A172 (cell line): ENCODE measurements at places on chromosomes 13 and 19.
A peak's percentile ranks its signal among the peaks of the same experiment; 100 is the strongest.

DNA sequence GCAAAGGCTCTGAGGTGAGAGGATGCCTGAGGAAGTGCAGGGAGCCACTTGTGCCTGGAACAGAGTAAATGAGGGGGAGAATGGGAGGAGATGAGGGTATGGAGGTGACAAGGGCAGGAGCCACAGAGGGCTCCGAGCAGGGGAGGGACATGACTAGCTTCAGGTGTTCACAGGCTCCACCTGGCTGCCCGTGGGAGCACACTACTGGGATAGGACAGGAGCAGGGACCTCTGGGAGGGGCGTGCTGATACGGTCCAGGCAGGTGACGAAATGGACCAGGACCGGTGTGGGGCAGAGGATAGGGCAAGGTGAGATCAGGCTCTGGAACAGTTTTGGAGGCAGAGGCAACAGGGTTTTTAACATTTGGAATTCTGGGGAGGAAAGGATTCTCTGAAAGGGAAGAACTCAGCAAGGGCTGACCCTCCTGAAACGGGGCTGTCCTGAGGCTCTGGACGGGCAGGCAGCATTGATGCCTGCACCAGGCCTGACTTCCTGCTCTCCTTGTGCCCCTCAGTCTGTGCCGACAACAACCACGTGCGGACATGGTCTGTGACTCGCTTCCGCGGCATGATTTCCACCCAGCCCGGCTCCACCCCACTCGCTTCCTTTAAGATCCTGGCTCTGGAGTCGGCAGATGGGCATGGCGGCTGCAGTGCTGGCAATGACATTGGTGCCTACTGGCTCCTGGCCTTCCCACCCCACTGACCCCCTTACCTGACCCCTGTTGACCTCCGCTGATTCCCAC is 11.6 kb downstream of the SHKBP1 start:
- peak; percentile 83 for DNase-seq

DNA sequence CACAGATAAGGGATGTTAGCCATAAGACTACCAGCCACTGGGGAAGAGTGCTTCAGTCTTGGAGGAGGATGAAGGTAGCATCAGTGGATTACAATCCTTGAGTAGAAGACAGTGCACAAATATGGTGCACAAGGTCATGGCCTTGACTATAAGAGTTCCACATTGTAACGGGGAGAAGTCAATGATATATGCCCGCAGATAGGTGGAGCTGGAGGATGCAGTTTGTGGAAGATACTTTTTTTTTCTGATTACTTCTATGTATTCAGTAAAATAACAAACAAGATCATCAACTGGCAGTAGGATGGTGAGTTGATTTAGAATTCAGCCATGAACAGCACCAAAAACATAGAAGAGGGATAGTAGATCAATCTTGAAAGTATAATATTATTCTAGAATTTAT is 926.8 kb upstream of the MIR17HG start:
- DNase-seq: no peak

DNA sequence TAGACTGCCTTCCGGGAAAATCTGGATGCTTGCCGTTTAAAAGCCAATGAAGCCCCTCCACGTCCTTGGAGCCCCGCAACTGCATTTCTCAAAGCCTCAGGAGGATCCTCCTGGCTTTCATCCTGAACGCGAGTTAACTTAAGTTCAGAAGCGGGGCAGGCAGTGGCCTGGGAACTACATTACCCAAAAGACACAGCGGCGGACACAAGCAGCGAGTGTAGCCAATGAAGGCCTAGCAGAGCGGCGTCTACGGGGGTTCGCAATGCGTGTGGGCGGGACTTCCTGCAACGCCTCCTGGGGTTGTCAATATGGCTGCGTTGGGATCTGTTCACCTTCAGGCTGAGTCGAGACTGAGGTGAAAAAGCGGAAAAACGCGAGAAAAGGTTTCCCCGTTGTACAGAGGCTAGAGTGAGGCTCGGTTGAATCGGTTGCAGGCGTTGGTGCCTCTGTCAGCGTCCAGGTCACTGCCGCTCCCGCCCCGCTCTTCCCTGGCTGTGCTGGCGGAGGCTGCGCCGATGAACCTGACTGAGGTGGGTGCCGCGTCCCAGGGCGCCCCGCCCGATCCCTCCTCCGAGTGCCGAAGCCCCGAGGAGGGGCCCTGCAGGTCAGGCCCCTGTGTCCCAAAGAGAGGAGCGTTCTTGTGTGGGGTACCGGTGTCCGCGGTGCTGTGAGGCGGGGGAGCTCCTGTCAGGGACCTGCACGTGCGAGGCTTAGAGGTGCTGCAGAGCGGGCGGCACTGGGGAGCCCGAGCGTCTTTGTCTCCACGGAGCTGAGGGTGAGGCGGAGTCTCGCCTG is at the start of gene ZNF17:
TSS of gene ZNF17 (plus strand) at position 285 of the 795 bp plus-strand sequence. CDS start 2,455 bp downstream, outside the sequence.
- peak; percentile 96 for DNase-seq

GRCh38 chr13:73833325-73834070 is 300.7 kb downstream of the KLF12 start:
- DNase-seq: no peak

GRCh38 chr19:9941231-9941630 is 4.9 kb upstream of the OLFM2 start:
- DNase-seq: peak; percentile 9

DNA sequence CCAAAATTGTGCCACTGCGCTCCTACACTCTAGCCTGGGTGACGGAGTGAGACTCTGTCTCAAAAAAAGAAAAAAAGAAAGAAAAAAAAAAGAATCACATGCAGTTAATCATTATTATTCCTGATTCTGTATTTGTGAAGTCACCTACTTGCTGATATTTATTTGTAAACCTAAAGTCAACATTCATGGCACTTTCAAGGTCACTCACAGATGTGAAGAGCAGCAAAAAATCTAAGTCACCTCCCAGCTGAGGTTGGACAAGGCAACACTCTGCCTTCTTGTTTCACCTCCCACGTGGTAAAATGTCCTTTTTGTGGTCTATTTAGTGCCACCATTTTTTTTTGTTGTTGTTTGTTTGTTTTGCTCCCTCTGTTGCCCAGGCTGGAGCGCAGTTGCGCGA is 26.5 kb downstream of the WDR88 start:
- DNase-seq: no peak

GRCh38 chr19:2173767-2174577 is 10.2 kb downstream of the DOT1L start:
- DNase-seq: no peak

DNA sequence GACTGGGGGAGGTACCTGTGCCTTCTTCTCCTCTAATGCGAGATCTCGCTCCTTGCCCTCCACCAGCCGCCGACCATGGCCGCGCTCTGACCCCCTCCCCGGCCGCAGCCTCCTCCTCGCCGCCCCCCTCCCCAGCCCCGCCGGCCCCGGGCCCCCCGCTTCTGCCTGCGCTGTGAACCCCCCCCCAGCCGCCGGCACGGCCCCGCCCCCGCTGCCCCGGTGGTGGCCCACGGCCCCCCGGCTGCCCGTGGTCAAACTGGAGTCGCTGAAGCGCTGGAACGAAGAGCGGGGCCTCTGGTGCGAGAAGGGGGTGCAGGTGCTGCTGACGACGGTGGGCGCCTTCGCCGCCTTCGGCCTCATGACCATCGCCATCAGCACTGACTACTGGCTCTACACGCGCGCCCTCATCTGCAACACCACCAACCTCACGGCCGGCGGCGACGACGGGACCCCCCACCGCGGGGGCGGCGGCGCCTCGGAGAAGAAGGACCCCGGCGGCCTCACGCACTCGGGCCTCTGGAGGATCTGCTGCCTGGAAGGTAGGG is at the start of gene CACNG8:
TSS of gene CACNG8 (plus strand) at position 51 of the 545 bp plus-strand sequence.
- DNase-seq: no peak

GRCh38 chr13:33217256-33217655 is 68.3 kb downstream of the STARD13 start:
- no peak for DNase-seq

GRCh38 chr13:40190641-40191100 is 475.8 kb downstream of the FOXO1 start:
- DNase-seq: peak; percentile 45

GRCh38 chr19:12872255-12872654 is 9.0 kb downstream of the DNASE2 start:
- no peak for DNase-seq

DNA sequence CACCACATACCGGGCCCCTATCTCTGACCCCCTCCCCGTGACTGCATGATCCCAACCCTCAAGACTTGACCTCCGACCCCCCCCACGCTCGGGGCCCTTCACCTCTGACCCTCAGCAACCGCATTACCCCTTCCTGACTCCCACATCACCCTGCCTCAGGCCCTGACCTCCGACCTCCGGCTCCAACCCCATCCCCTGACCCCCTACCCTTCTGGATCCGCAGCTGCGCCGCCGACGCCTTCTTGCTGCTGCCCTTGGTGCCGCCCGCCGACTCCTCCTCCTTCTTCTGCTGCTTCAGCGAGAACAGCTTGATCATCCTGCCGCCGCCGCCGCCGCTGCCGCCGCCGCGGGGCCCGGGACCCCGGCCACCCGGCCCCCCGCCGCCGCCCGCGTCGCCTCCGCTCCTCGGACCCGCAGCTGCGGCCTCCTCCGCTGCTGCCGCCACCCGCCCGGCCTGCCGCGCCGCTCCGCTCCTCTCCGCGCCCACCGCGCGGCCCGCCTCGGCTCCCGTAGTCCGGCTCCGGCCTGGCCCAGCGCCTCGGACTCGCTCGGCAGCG is at the start of gene UBE2M:
TSS of gene UBE2M (minus strand) at position 546 of the 557 bp plus-strand sequence. CDS start at position 316, 230 bp downstream.
- DNase-seq: peak; percentile 36

- DNase-seq: no peak
These were observed 639 bp upstream of the SLAIN1 start for GRCh38 chr13:77696879-77697216.

DNA sequence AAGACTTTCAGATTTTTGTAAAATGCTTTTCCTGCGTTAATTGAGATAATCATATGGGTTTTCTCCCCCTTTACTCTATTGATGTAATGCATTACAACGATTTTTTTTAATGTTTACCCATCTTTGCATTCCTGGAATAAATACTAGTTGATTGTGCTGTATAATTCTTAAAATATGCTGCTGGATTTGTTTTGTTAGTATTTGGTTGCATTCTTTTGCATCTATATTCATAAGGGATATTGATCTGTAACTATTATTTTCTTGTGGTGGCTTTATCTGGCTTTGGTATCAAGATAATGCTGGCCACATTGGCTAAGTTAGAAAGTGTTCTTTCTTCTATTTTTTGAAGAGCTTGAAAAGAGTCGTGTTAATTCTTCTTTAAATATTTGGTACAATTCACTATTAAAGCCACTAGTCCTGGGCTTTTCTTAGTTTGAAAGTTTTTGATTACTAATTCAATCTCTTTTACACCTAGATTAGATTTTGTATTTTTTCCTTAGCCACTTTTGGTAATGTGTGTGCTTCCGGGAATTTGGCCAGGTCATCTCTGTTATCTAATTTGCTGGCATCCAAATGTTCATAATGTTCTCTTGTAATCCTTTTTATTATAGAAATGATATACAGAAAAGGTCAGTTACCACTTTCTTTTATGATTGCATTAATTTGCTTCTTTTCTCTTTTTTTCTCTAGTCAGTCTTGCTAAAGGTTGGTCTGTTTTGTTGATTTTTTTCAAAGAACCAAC is 29.8 kb downstream of the KL start:
- DNase-seq: no peak

GRCh38 chr19:49672131-49672919 is 4.7 kb upstream of the PRMT1 start:
- peak; percentile 59 for DNase-seq

DNA sequence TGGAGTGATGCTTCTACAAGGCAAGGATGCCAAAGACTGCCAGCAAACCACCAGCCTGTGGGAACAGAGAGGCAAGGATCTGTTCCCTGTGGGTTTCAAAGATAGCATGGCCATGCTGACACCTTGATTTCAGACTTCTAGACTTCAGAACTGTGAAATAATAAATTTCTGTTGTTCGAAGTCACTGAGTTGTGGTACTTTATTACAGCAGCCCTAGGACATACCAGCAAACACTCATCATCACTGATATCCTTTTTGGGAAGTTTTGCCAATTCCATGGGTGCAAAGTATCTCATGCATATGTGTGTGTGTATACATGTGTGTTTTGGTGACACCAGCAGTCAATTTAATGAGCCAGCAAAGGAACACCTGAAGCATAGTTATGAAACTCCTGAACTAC is 21.0 kb downstream of the LMO7 start:
- no peak for DNase-seq

DNA sequence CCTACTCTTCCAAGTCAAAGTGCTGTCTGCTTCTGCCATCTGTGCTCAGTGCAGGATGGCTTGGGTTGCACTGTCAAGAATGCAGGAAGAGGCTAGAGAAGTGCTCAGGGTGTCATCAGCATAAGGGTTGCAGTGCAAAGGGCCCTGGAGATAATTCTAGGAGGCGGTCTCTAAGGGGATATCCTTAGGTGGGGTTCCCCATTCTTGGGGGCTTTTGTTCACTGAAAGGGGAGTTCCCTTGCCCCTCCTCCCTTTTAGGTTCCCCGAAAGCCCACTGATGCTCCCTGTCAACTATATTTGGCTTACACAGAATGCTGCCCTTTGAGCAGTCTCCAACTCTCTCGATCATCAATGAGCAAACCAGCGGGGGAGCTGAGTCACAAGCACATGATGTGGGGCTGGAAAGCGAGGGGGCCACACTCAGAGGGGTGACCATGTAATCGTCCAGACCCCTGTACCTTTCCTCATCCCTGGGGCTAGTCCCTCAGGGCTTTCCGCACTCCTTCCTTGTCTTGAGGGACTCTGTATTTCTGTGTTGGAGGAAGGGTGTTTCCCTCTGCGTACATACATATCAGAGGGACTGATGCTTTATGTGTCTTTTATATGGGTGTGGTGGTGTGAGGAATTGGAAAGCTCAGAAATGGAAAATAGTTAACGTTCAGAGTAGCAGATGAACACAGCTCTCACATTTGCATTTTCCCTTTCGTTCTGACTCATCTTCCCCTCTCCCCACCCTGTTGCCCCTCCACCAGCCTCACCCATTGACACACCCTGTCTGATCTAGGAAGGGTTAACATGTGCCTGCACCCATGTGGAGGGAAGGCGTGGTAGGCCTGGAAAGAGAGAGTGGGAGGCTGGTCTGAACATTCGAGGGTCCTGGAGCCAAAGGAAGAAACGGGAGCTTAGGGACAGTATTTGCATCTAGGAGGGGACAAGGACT is 6.7 kb downstream of the ZBTB32 start:
- DNase-seq: no peak
